CD4-positive, alpha-beta T cell treated with Interferon alpha-2 for 1 hour (primary cell): ENCODE measurements at places on chromosomes 3 and 15.

DNA sequence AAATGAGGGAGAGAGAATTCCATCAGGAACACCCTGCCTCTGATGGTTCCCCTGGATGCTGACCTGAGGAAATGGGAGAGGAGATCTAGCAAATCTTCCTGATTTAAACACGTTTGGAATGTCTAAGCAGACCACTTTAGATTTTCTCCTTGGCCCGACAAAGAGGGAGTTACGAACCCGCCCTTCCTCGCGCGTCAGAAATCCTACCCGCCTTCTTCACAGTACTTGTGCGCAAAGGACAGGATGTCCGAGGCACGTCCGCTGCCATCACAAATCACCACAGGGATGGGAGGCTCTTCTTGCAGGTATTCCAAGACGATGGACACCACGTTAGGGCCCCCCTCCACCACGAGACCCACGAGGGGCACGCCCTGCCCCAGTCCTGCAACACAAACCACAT, 38.6 kb downstream of the TRPM1 start:
- DNase-seq, result no peak

DNA sequence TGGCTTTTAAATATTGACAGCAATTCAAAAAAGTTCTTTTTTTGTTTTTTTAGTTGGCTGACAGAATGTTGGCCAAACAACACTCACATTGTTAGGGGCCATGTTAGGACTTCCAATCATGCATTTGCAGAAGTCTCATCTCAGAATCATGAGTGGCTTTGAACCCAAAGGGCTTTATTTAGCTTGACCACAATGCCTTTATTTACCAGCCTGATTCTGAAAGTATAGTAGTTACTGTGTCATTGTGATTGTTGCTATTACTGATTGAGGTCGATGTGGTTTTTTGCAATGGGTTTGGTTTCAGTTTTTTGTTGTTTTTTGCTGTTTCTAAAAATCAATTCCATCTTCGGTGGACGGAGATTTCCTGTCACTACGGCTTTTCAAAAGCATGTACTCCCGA, 7.2 kb downstream of the GLDN start:
- DNase-seq, result no peak

GRCh38 chr15:94740469-94740868, 509.1 kb downstream of the MCTP2 start:
- no peak for DNase-seq

DNA sequence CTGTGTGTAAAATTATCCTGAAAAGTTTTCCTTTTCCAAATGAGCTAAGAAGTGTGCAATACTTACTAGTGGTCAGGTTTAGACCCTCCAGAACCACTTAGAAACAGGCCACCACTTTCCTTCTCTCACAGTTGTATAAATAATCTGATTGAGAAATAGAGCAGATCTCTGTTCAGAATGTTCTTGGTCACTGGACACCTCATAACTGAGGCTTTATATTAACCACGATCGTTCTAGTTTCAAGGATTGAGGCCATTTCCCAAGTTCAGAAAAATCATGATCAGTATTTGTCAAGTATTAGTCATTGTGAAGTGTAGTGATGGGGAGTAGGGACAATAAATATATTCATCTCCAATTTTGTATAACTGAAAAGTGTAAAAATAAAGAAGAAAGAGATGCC, 1.0 kb upstream of the MAP3K13 start:
- DNase-seq, result no peak

- DNase-seq, result no peak
These were observed 23.2 kb downstream of the ALS2CL start for GRCh38 chr3:46670000-46670890.

DNA sequence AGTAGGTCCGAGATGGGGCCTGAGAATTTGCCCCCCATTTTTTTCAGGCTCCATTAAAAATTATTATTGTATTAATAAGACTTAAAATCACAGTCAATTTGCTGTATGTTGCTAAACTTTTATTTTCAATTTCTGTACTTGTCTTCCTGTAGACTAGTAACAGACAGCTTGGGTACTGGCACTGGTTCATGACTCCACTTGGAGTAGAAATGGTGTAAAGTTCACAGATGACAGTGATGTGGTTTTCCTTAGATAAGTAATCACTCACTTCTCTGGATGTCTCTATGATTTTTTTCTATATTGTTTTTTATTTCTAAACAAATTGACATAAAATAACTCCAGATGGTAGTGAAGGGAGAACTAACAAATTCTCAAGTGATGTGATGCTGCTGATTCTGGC, 15.6 kb upstream of the ZNF80 start:
- DNase-seq, result no peak

- no peak for DNase-seq
These were observed 136.5 kb downstream of the ZNF621 start for GRCh38 chr3:40661284-40661683.

DNA sequence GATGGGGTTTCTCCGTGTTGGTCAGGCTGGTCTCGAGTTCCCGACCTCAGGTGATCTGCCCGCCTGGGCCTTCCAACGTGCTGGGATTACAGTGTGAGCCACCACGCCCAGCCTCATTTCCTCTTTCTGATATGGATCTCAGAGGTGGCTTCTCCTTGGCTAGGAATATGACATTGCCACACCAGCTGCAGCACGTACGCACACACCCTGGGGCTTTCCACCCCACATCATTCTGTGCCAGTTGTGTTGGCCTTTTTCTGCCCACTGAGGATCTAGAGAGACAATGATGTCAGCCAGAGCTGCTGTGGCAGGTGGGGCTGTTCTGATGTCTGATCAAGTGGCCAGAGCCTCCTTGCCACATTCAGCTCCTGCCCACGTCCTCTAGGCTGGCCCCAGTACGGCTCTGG, 29.0 kb downstream of the TMEM45A start:
- DNase-seq, result peak; percentile 21
